ENCODE measurements at places on chromosomes 1 and 21.

DNA sequence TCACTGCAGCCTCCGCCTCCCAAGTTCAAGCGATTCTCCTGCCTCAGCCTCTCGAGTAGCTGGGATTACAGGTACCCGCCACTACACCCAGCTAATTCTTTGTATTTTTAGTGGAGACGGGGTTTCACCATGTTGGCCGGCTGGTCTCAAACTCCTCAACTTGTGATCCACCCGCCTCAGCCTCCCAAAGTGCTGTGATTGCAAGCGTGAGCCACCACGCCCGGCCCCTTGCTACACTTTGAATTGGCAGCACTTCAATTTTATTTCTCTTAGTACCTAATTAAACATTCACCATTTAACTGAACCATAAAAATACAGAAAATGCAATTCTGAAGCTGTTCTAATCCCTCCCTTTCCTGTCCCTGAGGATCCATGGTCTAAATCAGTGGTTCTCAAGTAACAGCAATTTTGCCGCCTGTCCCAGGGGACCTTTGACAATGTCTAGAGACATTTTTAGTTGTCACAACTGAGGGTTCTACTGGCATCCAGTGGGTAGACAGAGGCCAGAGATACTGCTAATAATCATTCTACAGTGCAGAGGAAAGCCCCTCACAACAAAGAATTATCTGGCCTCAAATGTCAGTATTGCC is 4.3 kb upstream of the BCL2L15 start:
- no peak for DNase-seq

GRCh38 chr1:66644331-66644730 is 107.9 kb upstream of the DYNLT5 start:
- DNase-seq, result no peak

DNA sequence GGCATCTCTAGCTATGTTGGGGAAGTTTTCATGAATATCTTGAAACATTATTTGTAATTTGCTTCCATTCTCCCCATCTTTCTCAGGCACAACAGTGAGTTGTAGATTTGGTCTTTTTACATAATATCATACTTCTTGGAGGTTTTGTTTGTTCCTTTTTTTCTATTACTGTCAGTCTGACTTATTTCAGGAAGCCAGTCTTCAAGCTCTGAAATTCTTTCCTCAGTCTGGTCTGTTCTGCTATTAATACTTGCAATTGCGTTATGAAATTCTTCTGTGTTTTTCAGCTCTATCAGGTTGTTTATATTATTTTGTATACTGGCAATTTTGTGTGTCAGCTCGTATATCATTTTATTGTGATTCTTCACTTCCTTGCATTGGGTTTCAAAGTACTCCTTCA is 424.6 kb upstream of the PTBP2 start:
- DNase-seq, result no peak

GRCh38 chr1:229617351-229618100 is 8.4 kb downstream of the TAF5L start:
- no peak for DNase-seq

DNA sequence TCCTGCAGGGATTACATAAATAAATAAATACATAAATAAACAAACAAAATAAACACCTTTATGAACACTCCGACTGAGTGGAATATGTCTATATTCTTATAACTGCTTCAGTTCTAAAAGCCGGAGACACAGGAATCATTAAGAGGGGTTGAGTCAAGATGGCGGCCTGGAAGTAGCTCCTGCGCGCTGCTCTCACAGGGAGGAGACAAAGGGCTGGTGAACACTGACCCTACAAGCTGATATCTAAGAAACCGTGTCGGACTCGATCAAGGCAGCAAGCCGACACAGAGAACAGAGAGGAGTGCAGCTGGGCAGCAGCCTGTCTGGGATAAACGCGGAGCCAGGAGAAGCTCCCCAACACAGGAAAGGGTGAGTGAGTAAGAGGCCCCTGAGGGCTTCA is 1098.6 kb upstream of the NCAM2 start:
- no peak for DNase-seq

GRCh38 chr1:155079210-155079486 is 511 bp downstream of the EFNA3 start:
- DNase-seq, result no peak

Measured in CD4-positive, alpha-beta memory T cell (primary cell).